Activated effector memory CD4-positive, alpha-beta T cell treated with anti-CD3 and anti-CD28 coated beads, Interleukin-2, amount 50 U/mL, for 16 hours (primary cell): ENCODE measurements at places on chromosomes 13 and 19.

DNA sequence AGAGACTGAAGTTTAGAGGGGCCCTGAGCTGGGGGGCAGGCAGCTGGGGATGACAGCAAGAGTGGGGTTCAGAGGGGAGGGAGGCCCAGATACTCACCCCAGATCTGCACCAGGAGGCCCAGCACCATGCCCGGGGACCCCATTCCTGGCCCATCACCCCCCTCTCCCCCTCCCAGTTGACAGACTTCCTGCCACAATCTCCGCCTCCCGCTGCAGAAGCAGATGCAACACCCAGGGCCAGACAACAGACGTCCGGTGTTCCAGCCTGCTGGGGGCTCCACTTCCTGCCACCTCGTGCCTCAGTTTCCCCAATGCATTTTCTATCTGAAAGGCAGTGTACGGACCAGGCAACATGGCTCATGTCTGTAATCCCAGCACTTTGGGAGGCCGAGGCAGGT is at the start of gene TMIGD2:
Gene TMIGD2, minus strand, starts transcription at position 147 of the 398 bp plus-strand sequence. Its CDS starts 4 bp downstream, at position 143.
- no peak for DNase-seq

DNA sequence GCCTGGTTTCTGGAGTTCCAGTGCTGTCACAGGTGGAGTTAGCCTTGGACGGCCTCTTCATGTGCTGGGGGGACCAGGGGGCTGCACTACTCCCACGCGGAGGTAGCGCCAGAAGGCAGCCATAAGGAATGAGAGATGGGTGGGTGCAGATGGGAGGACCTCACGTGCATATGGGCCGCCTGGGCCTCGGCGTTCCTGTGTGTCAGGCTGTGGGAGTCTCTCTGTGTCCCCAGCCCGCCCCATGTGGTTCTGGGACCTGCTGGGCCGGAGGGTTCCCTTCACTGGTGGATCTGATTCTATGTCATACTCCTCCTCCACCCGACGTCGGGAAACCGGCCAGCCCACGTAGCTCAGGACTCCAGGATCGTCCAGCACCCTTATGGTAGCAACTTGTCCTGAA is 149.0 kb upstream of the SOX1 start:
- DNase-seq = peak; percentile 24

DNA sequence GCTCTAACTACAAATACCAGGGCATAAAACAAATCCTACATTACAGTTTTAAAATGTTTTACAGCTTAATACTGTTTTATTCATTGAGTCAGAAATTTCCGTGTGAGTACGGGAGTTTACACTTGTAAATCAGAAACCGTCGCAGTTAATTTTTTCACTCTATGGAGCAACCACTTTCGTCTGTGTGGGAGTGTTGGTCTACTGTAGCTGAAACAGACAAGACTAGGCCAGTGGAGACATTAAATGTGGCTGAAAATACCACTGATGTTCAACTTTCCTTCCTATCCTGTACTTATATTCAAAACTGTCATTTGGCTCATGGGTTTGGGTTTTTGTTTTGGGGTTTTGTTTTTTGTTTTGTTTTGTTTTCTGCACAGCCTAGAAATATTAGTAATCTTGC is 268.7 kb downstream of the DCT start:
- no peak for DNase-seq

DNA sequence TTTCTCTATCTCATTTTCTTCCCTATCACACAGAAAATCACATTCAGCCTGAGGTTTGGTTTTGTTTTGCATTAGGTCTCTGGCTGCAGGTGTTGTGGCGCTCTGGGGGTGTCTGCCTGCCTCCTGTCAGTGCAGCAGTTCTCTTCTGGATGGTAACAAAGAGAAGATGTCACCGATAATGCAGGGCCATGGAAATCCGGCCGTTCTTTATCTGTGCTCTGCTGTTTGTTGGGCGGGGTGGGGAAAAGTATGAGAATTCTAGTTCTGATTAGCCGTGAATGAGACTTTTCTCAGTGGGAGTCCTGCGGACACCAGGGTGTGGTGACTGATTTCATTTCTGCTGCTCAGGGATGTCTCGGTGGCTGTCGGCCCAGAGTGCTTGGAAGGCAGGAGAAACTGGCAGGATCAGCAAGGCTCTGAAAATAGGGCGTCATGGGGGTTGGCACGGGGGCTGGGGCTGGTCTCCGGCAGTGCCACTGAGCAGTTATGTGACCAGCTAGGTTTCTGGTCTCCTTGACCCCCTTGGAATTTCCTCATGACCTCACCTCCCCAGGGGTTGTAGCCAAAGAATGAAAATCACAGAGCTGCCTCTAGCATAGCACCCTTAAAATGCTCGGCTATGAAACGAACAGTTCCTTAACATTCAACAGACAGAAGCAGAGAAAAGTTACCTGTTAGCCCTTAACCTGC is 5.0 kb downstream of the RNF113B start:
- DNase-seq = no peak

GRCh38 chr13:74000876-74001275 is 133.3 kb downstream of the KLF12 start:
- no peak for DNase-seq

DNA sequence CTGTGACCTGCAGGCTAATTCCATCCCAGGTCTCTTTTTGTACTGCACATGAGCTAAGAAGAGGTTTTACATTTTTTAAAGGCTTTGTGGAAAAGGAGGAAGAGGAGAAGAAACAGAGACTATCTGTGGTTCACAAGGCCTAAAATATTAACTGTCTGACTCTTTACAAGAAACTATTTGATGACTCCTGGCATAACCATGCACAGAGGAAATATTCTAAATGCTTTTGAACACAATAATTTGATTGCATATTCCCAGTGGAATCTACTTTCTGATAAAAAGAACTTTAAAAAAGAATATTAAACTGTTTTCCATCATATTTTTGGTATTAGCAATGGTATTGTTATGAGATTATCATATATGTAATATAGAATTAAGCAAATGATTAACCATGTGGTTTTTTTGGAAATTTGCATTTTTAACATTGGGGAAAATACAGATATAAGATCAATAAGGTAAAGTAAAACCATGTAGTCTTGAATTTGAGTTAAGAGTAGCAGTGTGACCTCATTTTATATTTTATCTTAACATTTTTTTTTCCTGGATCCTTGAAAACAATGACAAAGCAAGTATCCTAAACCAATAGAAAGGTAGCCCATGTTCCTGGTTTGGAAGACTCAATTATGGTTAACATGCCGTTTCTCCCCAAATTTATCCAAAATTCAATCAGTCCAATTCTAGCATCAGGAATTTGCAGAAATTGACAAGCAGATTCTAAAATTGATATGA is 251.0 kb downstream of the UQCRFS1 start:
- no peak for DNase-seq

DNA sequence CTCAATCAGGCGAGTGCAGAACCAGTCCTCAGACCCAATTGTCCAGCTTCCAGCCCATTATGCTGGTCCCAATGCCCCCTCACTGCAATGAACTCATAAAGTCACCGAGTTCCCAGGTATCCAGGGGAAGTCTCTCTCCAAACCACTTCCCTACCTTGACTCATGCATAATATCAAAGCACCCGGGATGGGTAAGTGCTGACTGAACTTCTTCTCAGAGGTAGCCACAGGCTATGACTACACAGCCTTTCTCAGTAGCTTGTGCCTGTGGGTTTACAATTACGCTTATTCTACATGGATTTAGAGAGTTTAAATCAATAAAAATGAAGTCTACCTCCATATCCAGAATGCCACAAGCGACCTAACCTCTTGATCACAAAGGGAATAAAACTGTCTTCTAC is 1.7 kb upstream of the C13orf42 start:
- DNase-seq = no peak

- no peak for DNase-seq
Observed at GRCh38 chr13:95254339-95254738, 46.9 kb downstream of the ABCC4 start.
